Activated T-helper 2 cell treated with anti-CD3 and anti-CD28 coated beads, Interferon-gamma antibody, Interleukin-2, Interleukin-4, amounts not matched to agents 10 μg/mL and 5 μg/mL and 100 μg/mL, durations not matched to agents 14 hours and 24 hours and 36 hours (primary cell): ENCODE measurements at places on chromosomes 12 and 14. TPM values are rescaled to one million over a fixed set of nuclear protein-coding genes. Genes with fewer than 3 reads are reported as not detected.

Gene KLRG1
- total RNA-seq, result 0.85 and 1.2 TPM in 2 replicates

Gene TC2N
- total RNA-seq, result 16.1 and 19.9 TPM in 2 replicates

Gene METAP2
- 111 and 113 TPM in 2 replicates for total RNA-seq

Gene GPRC5A
- not detected in 2 replicates for total RNA-seq

Gene GALC
- 11.1 and 13.4 TPM in 2 replicates for total RNA-seq

Gene FSCB
- total RNA-seq, result not detected in 2 replicates

Gene GPR84
- 1.8 and 2.3 TPM in 2 replicates for total RNA-seq

Gene FGF6
- total RNA-seq, result not detected in 2 replicates

Gene PARPBP
- total RNA-seq, result 27.0 and 27.4 TPM in 2 replicates

Gene DGKA
- 218 and 242 TPM in 2 replicates for total RNA-seq

Gene APOLD1
- total RNA-seq, result 5.3 and 6.0 TPM in 2 replicates

Gene MRPL52
- 173 and 175 TPM in 2 replicates for total RNA-seq

Gene ACAD10
- total RNA-seq, result 25.4 and 32.6 TPM in 2 replicates

Gene CMKLR1
- total RNA-seq, result not detected in 2 replicates

Gene ANO2
- not detected in 2 replicates for total RNA-seq

Gene PROX2
- total RNA-seq, result 0.05 and 0.34 TPM in 2 replicates

Gene CAPZA3
- total RNA-seq, result not detected in 2 replicates

Gene VIPAS39
- 15.7 and 16.5 TPM in 2 replicates for total RNA-seq

Gene NRXN3
- 0.07 TPM in 1 of 2 replicates, not detected in the other for total RNA-seq

Gene CLEC6A
- not detected in 2 replicates for total RNA-seq

Gene ANKS1B
- 0.76 and 1.0 TPM in 2 replicates for total RNA-seq

Gene TGM1
- total RNA-seq, result 3.4 and 4.4 TPM in 2 replicates

Gene NID2
- total RNA-seq, result 0.14 and 0.37 TPM in 2 replicates

Gene APOF
- total RNA-seq, result not detected in 2 replicates
